CD4-positive, alpha-beta T cell treated with Interleukin-2 at 100 ng/mL for 4 hours (primary cell): ENCODE measurements at places on chromosomes 12 and 14.
A peak's percentile ranks its signal among the peaks of the same experiment; 100 is the strongest.

- DNase-seq: no peak
These were observed 92.9 kb downstream of the TMEM30B start for GRCh38 chr14:61188196-61188595.

GRCh38 chr14:56686416-56686815, 106.8 kb downstream of the TMEM260 start:
- no peak for DNase-seq

DNA sequence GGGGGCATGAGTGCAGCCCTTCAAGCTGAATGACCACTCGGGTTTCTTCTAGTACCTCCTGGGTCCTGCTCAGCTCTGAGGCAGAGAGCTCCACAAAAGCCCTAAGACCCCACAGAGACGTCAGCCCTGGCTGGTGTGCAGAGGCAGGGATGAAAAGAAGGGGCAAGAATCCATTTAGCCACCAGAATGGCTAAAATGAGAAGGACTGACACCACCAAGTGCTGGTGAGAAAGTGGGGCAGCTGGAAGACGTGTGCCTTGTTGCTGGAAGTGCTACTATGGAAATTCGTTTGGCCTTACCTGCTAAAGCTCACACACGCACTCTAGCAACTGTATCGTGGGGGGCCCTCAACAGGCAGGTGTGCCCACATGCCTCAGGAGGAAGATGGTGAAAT, 26.7 kb downstream of the RILPL1 start:
- no peak for DNase-seq

DNA sequence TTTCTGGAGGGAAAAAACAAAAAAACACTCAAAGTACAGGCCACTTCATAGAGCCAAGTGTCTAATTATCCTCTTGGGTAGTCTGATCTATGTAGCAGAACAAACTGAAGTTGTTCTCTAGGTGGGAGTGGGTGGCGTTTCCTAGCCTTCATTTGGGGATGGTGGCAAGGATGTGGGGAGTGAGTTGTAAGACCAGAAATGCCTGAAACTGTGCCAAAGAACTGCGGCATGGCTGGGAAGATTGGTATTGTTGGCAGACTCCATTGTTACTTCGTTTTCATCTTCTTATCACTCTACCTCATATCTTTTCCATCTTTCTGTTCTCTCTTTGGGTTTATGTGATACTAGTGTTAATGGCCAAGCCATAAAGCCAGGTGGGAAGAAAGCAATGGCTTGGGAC, 177.3 kb upstream of the DDHD1 start:
- no peak for DNase-seq

DNA sequence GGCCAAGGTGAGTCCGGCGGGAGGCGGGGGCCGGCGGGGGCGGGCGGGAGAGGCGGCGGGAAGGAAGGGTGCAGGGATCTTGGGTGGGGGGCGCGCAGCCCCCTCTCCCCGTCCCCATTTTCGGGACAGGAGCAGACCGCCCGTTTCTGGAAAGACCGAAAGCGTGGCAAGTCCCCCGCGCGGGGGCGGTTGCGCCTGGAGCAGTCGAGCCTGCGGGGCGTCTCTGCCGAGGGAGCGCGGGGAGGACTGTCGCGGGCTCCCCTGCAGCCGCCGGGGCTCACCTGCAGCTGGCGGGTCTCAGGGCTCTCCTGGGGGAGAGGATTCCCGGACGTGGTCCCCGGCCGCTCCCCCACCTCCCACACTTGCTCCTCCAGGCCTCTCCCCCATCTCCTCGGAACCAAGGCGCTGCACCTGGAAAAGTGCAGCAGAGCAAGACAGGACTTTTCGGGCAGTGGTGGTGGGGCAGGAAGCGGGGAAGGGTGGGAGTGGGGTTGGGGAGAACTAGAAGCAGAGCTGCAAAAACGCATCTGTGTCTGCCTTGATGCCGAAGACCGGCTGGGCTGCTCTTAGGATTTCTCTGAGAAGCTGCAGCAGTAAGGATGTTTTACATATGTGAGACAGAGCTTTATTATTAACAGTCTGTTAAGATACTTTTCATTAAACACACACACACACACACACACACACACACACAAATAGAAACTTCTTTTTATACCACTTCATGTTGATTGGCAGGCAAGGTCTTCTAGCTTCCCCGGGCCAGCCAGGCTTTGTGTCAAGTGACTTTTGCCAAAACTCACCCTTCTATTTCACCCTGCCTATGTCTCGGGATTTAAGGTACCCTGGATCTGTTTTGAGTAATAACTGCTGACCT, 677 bp downstream of the C12orf75 start:
- DNase-seq: peak; percentile 27

- no peak for DNase-seq
These were observed 66.5 kb downstream of the PUS7L start for GRCh38 chr12:43692064-43692463.

GRCh38 chr12:49298160-49298559, 3.2 kb downstream of the PRPH start:
- DNase-seq: no peak

DNA sequence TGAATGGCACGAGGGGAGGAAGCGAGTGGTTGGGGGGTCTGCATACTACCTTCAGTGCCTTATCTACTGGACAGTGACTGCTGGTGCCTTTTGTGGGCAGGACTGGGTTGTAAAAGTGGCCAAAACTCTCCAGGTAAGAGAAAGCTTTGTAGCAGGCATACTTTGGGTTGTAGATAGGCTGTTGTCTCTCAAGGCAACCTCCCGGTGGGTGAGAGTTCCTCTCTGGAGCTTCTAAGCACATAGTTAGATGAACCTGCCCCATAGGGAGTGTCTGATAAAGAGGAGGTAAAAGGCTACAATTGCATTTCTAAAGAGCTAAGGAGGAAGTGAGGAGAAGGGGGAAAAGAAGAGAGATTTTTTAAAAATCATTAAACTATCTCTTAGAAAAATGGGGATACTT, 4.2 kb upstream of the DAD1 start:
- no peak for DNase-seq

DNA sequence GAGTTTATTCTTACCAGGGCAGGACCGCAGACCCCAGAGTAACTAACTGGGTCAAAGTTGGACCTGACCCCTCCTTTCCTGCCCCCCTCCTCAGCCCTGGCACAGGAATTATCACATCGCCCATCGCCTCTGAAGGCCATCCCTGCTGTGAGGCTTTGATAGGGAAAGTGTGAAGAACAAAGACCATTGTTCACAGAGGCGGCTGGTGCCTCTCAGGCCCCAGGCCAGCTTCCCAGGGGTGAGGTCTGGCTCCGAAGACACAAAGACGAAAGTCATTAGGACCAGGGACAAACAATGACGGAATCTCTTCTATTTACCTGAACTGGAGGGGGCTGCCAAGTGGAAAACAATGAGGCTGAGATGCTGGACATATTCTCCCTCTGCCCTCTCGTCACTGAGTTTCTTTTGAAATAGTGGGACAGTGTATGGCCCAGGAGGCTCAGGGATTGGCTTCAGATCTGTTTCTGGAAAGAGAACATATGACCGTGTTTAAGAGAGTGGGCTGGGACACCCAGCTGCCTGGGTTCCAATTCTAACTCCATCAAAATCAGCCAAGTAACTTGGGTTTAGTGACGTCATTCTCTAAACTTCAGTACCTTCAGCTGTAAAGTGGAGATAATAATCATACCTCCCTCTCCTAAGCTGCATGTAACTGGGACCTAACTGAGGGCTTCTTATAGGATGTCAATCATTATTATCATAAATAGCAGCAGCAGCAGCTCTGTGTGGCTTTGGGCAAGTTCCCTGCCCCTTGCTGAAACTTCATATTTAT, 769.4 kb downstream of the MED13L start:
- DNase-seq: no peak

DNA sequence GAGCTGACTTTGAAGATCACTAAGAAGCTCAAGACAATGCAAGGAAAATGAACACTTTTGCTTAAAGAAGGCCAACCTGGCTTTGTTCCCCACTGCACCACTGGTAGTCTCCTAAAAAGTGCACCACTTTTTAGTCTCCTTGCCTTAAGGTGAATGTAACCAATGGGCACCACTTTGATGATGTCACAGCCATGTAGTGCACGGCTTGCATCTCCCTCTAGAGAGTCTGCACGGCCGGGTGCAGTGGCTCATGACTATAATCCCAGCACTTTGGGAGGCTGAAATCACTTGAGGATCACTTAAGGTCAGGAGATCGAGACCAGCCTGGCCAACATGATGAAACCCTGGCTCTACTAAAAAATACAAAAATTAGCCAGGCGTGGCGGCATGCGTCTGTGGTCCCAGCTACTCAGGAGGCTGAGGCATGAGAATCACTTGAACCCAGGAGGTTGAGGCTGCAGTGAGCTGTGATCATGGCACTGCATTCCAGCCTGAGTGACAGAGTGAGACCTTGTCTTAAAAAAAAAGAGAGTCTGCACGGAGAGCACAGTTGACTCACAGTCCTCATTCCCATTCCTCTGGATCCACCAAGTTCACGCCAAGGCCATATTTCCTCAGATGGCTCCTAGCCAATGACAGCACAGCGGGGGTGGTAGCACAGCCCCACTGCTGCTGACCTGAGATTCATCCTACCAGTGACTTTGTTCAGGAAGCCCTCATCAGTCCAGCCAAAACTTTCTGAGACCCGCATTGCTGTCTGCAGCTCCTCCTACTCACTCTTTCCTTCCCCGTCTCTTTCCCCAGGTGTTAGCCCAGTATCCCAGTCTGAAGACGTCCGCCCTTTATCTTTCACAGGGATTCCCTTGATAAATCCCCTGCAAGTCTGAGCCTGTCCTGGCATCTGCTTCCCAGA, 16.5 kb upstream of the IFT81 start:
- DNase-seq: no peak

- no peak for DNase-seq
These were observed 156.5 kb downstream of the PAWR start for GRCh38 chr12:79534029-79534867.

DNA sequence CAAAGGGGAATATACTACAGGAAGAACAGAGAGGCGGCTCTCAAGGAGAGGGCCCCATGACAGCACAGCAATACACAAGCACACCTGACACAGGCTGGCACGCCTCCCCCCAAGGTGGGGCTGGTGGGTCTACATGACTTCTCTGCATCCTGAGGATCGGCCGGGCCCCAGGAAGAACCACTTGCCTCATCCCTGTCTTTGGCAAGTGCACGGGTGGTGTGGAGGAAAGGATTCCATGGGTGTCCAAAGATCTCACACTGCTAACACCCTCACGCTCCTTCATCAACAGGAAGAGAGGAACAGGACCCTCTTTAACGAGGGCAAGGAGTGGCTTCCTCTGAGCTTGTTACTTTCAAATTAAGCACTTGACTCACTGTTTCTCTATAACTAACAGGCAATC, 7.3 kb downstream of the VAMP1 start:
- peak; percentile 45 for DNase-seq

GRCh38 chr12:52686756-52687487, 6.7 kb upstream of the KRT1 start:
- DNase-seq: no peak

DNA sequence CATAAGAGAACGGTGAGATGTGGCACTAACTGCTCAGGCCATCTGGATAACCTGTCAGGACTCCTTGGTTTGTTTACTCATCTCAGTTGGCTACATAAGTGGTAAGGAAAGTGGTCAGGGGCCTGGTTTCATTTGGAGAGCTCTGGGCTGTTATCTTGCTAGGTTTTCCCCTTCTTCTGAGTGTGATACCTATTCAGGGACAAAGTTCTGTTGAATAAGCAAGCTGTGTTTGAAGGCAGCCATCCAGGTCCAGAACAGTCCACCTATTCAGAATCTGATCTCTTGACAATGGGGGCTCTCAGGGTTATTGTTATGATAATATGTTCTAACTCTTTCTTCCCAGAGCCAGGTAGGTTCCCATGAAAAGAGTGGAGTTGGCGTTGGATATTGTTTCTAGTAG, 194.9 kb downstream of the PAH start:
- DNase-seq: no peak

DNA sequence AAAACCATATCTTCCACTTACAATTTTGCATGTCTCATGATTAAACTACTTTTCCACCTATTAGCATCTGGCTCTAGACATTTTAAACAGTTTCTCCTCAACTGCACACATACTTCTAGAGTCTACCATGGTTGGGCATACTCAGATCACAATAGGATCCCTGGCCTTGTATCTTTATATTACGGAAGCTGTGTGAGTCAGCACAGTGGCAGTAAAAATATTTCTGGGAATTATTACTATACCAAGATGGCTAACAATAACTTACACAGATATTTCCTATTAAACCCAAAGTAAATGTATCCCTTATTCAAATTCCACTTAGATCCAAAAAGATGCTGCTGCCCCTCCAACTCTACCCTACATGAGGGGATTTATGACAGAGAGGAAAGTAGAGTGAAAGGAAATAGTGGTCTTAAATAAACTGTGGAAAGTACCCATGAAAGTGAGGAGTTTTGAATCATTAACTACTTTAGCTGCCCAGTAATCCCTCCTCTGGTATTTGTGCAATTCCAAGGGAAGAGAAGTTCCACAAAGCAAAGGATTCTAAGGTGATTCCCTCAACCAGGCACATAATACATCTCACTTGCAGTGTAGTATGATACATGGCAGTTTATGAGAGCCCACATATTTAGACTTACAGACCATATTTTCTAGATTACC, 14.0 kb upstream of the CPSF6 start:
- DNase-seq: no peak

DNA sequence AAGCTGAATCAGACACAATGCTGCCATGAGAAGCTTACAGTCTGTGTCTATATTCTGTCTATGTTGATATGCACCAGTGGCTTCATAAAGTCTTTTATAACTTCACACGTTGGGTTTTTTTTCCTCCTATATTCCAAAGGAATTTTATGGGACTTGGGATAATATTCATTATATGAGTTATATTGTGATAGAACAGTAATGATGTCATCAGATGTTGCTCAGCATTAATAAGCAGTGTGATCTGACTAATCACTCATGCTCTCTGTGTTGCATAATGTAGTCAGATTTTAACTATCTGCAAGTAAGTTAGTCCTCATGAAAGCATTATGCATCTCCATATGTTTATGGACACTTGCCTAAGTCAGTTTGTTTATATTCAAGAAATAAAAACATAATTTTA, 159.6 kb downstream of the PLCZ1 start:
- DNase-seq: no peak
